ENCODE measurements at places on chromosomes 2 and 18.

- DNase-seq, result peak; percentile 43
Measured at GRCh38 chr2:190382851-190383250, 25.3 kb upstream of the MFSD6 start.

GRCh38 chr18:5909125-5909524, 13.8 kb upstream of the TMEM200C start:
- no peak for DNase-seq

GRCh38 chr2:120605231-120605935, 130.3 kb upstream of the GLI2 start:
- no peak for DNase-seq

DNA sequence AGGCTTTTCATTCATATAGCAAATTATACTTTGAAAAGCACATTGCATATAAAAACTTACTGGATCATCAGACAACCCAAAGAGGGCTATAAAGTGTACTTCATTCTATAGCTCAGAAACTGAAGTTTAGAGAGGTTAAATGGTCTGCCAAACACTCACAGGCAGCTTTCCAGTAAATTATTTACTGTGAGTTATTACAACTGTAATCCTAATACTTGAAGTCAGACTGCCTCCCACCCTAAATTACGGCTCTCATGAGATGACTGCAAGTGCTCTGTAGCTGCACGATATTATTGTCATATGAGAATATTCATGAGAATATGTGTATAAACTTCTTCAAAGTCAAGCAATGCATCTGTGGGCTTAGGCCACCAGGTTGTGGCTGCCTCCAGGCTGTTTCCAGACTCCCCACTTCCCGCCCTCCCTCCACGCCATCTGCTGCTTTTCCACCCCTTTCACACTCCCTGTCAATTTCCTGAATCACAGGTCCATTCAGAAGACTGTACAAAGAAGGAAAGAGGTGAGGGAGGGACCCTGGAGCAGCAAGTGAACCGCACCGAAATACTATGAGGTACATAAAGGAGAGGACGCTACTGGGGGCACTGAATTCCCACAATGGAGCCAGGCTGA, 111.1 kb upstream of the SPOPL start:
- DNase-seq, result no peak

- DNase-seq, result no peak
Measured at GRCh38 chr2:186485576-186485870, 537 bp upstream of the ZC3H15 start.

Measured in activated CD4-positive, alpha-beta T cell treated with anti-CD3 and anti-CD28 coated beads, Interleukin-2, amount 50 U/mL, for 16 hours (primary cell).